Mesendoderm (in vitro differentiated cells): ENCODE measurements at places on chromosomes 4 and X.

DNA sequence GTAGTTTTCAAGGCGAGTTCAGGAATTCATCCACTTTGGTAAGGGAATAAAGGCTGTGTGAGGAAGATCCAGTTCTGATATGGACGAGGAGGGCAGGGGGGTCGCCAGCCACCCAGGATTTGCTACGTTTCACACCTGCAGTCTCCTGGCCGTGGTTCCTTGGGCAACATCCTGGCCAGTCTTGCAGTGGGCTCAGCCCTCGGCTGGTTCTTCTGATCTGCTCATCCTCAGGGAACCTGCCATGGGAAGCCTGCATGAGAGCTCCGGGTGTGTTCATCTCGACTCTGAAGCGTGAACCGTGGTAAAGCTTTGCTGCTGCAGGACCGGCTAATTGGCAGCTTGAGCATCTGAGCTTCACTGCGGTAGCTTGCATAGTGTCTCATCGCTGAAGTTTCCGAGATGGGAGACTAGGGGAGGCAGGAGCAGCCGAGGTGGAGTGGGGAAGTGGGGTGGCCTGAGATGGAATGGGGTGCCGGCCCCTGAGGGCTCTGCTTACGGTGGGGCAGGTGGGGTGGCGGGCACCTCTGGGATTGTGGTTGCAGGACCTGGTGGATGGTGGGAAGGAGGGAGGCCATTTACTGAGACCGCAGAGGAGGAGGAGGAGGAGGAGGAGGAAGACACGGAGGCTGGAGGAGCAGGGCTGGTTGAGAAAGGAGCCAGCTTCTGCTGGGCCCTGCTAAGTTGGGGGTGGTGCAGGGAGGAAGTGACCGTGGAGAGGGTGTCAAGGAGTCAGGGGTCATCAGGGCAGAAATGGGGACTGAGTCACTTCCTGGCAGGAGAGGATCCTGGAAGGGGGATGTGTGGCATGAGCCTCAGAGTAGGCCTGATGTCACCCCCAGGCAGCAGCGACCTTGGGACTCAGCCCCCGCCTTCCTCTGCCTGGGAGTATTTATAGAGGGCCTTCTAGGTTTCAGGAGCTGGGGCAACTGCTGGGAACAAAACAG, 213.1 kb upstream of the PSAPL1 start:
- peak; percentile 69 for DNase-seq

- peak; percentile 0 for DNase-seq
Measured at GRCh38 chrX:146907391-146908240, 93.1 kb upstream of the CXorf51A start.

DNA sequence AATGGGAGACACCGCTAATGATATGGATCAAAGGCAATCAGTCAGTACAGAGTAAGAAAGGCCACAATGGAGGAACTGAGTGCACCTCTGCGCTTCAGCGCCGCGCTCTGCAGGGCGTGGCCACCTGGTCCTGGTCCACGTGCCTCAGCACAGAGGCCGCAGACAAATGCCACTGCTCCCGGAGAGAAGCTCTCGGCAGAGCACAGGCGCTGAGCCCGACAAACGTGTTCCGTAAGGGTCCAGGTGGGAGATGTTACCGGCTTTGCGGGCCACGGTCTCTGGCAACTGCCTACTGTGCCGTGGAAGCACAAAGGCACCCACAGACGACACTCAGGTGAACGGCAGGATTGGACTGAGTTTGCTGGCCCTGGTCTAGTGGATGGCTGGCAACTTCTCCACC, 68.9 kb downstream of the ACOX3 start:
- no peak for DNase-seq

GRCh38 chr4:141099326-141099725, 33.9 kb downstream of the RNF150 start:
- DNase-seq, result no peak

DNA sequence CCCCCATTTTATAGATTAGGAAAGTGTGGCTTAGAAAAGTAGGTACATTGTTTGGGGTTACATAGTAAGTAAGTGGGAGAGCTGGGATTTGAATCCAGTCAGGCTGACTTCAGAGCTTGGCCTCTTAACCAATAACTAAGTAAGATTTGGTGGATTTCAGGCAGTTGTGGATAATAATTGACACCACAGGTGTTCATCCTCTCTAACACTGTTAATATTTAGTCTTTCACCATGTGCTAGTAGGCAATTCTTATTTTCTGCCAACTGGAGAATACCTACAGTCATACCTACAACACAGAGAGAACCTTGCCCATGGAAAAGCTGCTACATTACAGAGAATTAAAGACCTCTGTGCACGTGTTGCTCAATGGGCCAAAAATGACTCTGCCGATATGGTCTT, 89.5 kb downstream of the DIAPH2 start:
- no peak for DNase-seq

- DNase-seq, result no peak
Measured at GRCh38 chrX:138127314-138127713, 561.4 kb downstream of the ZIC3 start.

DNA sequence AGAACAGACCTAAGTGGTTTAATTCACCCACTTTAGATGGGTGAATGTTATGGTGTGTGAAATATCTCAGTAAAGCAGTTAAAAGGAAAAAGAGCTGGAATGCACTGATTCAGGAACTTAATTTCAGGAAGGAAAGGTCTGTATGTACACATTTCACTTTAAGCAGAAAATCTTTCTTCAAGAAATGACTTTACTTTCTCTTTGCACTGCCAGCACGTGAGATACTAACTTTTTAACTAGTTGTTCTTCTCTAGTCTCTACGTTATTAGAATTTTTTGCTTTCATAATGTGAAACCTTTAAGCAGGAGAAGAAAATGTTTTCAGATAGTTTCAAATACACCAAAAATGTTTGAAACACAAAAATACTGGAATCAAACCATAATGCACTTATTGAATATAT, 18.8 kb downstream of the C4orf46 start:
- DNase-seq, result no peak

- DNase-seq, result no peak
Measured at GRCh38 chr4:145295547-145295946, 115.2 kb upstream of the OTUD4 start.

DNA sequence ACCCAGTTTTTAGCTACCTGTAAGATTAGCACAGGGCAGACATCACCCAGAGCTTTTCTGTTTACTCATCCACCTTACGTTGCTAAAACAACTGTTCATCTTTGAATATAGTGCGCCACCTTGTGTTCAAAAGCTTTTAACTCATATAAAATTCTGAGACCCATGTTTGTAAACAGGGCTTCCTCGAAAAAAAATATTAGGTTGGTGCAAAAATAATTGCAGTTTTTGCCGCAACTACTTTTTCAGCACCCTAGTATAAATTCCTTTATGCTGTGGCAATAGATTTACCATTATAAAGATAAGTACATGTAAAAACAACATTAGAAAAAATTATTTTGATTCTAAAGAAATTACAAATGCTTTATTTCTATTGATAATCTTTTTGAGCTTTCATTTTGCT, 147.9 kb downstream of the LRBA start:
- peak; percentile 87 for DNase-seq

DNA sequence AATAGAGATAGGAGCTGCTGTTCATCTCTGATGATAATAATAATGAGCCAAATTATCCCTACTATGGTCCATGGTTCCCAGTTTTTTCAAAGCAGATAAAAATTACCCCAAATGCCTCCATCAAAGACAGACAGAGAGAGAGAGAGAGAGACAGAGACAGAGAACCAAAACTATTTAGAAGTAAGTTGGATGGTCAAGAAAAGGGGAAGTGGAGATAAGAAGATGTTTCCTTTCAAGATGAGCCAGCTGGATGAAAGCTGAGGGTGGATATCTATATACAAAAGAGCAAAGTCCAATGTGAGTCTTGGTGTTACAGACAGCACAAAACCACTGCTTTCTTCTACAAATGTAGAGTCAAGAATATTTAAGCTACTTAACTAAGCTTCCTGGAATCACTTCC, 173.9 kb downstream of the GRIA3 start:
- DNase-seq, result no peak

DNA sequence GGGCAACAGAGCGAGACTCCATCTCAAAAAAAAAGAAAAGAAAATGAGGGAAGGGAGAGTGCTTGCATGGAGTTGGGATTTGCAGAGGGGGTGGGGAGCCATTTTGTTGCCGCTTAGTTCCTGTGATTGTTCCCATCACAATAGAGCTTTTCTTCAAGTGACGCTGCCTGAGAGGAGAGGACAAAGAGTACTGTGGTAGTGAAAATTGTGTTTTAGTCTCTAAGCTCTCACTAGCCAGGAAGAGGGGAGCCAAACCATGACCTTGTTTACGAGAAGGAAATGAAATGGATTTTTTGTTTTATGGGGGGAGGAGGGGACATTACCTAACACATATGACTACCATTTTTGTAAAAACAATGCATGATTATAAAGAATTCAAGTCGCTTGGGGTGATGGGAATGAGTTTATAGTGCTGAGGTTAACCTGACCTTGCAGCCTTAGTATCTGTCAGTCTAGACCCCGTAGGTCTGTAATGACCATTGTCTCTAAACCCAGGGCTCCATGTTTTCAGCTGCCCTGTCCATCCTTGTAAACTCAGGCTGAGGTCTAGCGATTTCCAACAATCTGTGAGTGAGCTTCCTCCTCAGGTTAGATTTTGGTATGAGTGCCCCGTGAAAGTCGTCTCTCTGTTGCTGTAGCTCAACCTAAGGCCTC, 18.8 kb downstream of the SRD5A3 start:
- DNase-seq, result peak; percentile 35

DNA sequence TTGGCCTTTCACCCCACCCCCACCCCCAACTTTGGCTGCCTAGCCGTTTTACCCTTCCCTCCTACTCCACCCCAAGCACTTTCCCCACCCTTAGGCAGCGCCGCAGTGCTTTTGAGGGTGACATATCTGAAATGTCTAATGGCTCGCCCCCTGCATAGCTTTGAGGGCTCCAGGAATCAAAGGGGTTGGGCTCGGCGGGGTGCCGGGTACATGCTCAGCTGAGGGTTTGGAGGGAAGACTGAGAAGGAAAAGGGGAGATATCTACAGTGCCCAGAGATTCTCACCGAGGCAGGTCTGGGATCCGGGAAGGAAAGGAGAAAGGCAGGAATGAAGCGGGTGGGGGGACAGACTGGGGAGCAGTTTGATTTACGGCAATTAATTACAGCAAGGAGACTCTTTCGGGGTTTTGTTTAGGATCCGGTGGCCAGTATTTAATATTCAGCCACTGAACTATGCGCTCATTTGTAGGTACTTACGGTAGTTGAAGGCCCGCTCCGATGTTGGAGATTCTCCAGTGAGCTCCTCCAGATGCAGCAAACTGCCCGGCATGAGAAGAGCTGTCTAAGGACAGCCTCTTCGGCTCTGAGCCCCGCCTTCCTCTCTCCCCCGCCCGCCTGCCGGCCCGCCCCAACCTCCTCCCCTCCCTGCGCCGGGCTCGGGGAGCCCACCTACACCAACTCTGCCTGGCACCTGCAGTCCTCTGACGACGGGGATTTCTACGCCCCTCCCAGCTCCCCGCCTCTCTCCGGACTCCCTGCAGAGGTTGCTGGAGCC, at the start of gene IGSF1:
Gene IGSF1, minus strand, starts transcription at position 569 of the 774 bp plus-strand sequence. CDS start 2,632 bp downstream, outside the sequence.
- DNase-seq, result peak; percentile 90

- DNase-seq, result no peak
Measured at GRCh38 chr4:140311257-140311835, 62.1 kb upstream of the SCOC start.

DNA sequence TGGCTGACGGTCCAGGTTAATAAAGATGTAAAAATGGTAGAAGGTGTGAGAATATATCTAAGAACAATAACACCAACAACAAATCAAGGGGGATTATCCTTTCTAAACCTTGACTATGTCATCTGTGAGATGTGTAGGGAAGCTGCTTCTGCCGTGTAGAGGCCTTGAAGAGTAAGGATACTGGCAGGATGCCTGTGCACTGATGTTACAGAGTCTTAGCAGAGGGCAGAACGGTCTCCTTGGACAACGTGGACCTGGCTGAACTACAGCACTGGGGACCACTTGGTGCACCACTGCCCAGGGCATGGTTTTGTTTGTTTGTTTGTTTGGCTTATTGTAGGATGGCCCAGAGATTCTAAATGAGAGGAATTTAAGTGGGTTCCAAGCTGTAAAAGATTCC, 33.5 kb downstream of the GPAT3 start:
- no peak for DNase-seq

DNA sequence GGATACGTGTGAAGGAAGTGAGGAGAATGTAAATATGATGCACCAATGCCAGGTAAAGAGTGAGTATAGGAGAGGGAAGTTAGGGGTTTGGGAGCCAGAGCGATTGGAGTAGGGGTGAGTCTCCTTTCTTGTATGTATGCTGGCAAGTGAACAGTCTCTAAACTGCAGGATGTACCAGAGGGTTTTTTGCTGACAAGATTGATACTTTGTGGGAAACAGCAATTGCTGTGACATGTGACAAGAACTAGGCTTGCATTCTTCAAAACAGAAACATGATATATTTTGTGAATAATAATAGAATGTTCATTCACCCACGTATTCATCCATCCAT, 706 bp downstream of the CHIC1 start:
- no peak for DNase-seq

DNA sequence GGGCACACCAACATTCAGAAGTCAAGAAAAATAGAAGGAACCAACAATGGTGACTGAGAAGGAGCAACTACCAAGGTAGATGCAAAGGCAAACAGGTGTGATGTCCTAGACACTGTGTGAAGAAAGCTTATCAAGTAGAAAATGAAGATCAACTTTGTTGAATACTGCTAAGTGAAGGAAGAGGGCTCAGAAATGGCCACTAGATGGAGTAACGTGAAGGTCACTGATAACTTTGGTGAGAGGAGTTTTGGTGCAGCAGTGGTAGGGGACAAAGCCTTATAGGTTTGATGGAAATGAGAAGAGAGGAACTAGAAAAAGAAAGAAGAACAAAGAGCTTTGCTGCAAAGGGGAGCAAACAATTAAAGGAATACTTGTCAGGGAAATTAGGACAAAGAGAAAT, 23.5 kb downstream of the OTC start:
- DNase-seq, result peak; percentile 29

DNA sequence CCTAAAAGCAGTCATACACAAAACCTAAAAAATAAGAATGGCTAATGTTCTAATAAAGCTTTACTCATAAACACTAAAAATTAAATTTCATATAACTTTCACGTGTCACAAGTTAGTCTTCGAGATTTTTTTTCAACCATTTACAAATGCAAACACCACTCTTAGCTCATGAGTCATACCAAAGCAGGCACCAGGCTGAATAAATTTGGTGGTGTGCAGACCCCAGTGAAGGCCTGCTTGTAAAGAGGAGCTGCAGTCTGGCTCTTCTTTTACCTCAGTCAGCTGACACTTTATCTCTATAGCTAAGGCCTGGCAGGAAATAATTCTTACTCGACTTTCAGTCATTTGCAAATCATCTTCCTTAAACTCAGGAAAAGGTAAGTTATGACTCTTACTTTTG, 37.4 kb downstream of the CLOCK start:
- peak; percentile 29 for DNase-seq

- DNase-seq, result no peak
Measured at GRCh38 chr4:3475041-3475712, 12.1 kb downstream of the DOK7 start.

DNA sequence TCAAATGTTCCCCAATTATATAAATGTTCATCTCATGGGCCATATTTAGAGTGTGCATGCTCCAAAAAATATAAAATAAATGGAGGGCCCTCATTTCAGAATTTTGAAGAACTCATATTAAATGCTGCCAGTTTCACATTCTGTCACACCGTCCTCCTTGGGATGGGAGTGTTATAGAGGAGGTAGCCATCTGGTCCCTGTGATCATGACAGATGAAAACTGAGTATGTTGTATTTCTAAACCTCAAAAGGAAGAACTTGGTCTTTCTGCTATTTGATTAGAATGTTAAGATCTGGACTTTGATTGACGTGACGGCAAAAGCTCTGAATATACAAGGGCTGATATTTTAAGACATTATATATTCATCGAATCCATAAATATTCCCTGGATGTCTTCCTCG, 308.0 kb downstream of the RAPGEF2 start:
- no peak for DNase-seq

GRCh38 chr4:48194971-48195370, 60.9 kb upstream of the TXK start:
- no peak for DNase-seq
